ENCODE measurements at places on chromosomes 13 and 19. TPM values are rescaled to one million over a fixed set of nuclear protein-coding genes. Genes with fewer than 3 reads are reported as not detected.

PDX1 gene
- 0.07 TPM for total RNA-seq

ATP8B3 gene
- 2.5 TPM for total RNA-seq

ZNF543 gene
- 1.6 TPM for total RNA-seq

PTPRH gene
- total RNA-seq = 7.4 TPM

ATXN8OS gene
- not detected for total RNA-seq

SPRYD7 gene
- total RNA-seq = 9.6 TPM

CTXN1 gene
- total RNA-seq = 10.0 TPM

GAPDHS gene
- not detected for total RNA-seq

KLK15 gene
- total RNA-seq = not detected

PTGER1 gene
- total RNA-seq = not detected

KIRREL2 gene
- 0.64 TPM for total RNA-seq

KCNC3 gene
- total RNA-seq = 1.4 TPM

LRRC8E gene
- 8.9 TPM for total RNA-seq

ZSWIM9 gene
- 6.7 TPM for total RNA-seq

ZNF8 gene
- total RNA-seq = 1.4 TPM

ZFR2 gene
- total RNA-seq = 0.16 TPM

NUMBL gene
- 57.7 TPM for total RNA-seq

BCAM gene
- total RNA-seq = 67.7 TPM

URAD gene
- total RNA-seq = not detected

MBD3L2 gene
- not detected for total RNA-seq

SULT2B1 gene
- 17.3 TPM for total RNA-seq

CHST8 gene
- total RNA-seq = 0.13 TPM

HCN2 gene
- 33.5 TPM for total RNA-seq

B3GNT3 gene
- total RNA-seq = 3.2 TPM

KASH5 gene
- not detected for total RNA-seq

CCDC8 gene
- total RNA-seq = not detected

NANOS3 gene
- 3.1 TPM for total RNA-seq

CGB8 gene
- total RNA-seq = 5.3 TPM

PEAK3 gene
- total RNA-seq = not detected

ACER1 gene
- not detected for total RNA-seq

NLRP4 gene
- not detected for total RNA-seq

KLF1 gene
- 0.06 TPM for total RNA-seq

ZNF584 gene
- total RNA-seq = 18.8 TPM

TMEM272 gene
- total RNA-seq = not detected

SLC1A6 gene
- not detected for total RNA-seq

KL gene
- total RNA-seq = 0.01 TPM

ISOC2 gene
- 63.5 TPM for total RNA-seq

ZNF211 gene
- 6.6 TPM for total RNA-seq

ZNF534 gene
- total RNA-seq = not detected

ZNF556 gene
- total RNA-seq = 0.21 TPM
